ENCODE measurements at places on chromosomes 5 and 9.

DNA sequence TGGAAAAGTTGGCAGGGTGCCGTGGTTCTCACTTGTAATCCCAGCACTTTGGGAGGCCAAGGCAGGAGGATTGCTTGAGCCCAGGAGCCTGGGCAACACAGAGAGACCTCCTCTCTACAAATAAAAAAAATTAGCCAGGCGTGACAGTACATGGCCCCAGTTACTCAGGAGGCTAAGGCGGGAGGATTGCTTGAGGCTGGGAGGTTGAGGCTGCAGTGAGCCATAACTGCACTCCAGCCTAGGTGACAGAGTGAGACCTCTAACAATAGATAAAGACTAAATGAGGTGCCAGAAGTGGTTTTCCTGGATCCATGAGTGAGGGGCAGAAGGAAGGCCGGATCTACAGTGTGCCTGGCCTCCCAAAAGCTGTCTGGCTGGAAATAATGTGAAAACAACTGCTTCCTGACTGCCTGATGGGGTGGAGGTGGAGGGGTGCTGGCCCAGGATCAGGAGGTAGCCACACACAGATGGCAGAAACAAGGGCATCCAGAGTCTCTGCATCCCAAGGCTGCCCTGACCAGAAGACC lies 4.1 kb downstream of the SHB start:
- DNase-seq = no peak

DNA sequence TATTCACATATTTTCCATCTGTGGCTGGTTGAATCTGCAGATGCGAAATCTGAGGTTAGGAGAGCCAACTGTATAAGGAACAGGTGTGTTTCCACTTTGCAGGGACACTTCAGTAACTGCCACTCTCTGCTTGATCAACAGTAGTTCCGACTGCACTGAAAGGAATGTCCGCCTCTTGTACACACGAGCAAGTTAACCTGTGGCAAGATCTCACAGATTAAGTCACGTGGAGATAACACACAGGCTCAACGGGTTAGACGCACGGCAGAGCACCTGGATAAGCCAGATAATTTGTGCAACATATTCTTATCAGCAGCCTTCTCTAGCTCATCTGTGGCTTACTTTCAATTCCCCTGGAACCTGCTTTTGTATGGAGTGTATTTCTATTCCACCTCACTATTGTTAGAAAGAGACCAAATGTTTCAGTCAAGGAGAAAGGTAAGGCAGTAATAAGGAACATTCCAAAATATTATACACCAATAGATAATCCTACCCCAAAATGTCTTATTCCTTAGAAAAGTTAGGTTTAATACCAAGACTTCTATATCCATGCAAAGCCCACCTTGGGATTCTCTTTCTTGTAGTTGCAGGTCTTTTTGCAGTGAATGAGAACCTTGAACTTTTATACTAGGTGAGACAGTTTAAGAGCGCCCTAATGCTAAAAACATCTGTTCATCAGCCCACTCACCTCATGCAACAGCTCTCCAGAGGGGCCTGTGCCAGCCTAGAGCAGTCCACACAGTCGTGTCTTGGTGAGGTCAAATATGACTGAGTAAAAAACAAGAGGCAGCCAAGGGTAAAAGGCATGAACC lies 6.5 kb upstream of the C9 start:
- no peak for DNase-seq

DNA sequence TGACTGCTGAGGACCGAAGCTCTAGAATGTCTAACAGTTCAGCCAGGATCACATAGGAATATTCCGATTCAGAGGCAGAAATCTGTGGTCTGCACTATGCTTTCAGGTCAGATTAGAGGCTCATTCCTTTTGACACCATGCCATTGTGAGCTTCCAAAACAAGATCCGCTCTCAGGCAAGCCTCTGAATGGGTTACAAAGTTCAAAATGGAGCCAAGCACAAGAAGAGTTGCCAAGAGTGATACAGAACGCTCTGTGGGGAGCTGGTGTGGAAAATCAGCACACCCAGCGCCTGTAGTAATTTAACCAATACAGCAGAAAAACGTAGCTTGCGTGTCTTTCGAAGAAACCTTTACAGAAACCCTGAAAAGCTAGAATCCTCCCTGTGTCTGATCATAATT lies 33.3 kb upstream of the FAT2 start:
- no peak for DNase-seq

- DNase-seq = no peak
These were observed 22.3 kb downstream of the CTXN3 start for GRCh38 chr5:127671218-127671617.

GRCh38 chr5:178387061-178387855 lies 154.7 kb upstream of the PHYKPL start:
- DNase-seq = no peak

GRCh38 chr9:94718936-94719335 lies 7.6 kb upstream of the AOPEP start:
- no peak for DNase-seq

- DNase-seq = no peak
These were observed 42.9 kb downstream of the FEM1C start for GRCh38 chr5:115501464-115502210.

DNA sequence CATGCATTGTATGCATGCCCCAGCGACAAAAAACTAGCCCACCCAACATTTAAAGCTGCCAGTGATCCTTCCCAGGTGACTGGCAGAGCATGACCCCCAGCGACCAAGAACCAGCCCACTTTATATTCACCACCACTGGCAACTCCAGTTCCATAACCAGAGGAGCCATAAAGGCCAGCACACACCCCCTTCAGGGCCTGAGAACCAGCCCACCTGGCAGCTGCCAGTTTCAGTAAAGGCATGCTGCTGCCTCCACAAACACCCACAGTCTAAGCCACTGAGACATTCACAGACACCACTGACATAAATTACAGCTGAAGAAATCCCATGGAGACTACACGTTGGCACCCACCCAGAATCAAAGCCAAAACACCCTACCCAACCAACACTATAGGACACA lies 46.9 kb upstream of the RGS7BP start:
- no peak for DNase-seq

DNA sequence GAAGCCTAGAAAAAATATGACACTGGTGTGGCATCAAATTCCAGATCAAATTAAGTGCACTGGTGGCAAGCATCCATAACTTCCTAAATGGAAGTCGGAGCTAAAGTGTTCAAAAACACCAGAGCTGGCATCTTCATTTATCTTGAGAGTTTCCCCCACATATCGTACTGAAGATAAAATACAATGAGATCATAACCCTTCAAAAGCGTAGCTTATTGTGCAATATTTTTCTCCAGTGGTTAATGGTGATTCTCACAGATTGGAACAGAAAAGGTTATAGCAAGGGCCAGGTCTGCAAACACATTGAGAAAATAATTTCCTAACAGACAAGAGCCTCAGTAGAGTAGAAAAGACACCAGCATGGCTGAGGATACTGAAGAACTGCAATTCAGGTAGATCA lies 147.6 kb downstream of the SEMA5A start:
- no peak for DNase-seq

DNA sequence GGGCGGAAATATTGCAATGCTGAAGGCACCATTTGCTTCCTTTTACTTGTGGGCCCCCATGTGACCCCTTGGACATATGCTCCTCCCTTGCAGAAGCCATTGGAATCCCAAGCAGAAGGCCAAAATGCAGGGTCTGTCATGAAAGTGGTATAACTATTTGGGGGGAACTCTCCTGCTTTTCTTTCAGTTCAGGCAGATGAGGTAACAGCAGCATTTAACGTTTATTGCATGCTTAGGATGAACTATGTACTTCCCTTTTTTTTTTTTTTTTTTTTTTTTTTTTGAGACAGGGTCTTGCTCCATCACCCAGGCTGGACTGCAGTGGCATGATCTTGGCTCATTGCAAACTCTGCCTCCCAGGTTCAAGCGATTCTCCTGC lies 7.8 kb downstream of the FOXI1 start:
- DNase-seq = no peak

DNA sequence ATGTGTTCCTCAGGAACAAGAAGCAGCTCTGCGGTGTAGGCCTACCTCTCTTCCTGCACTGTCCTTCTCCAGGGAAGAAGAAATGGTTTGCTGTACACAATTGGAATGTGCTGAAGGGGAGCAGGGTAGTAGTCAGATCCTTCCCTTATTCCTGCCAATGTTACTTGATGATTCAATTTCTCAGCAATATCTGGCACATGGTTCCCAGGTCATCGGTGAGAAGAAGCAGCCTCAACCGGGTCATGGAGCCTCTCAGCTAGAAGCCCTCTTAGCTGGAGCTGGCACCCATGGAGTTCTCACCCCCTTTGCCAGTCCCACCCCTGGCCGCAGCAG lies 36.9 kb downstream of the ACTBL2 start:
- DNase-seq = no peak

DNA sequence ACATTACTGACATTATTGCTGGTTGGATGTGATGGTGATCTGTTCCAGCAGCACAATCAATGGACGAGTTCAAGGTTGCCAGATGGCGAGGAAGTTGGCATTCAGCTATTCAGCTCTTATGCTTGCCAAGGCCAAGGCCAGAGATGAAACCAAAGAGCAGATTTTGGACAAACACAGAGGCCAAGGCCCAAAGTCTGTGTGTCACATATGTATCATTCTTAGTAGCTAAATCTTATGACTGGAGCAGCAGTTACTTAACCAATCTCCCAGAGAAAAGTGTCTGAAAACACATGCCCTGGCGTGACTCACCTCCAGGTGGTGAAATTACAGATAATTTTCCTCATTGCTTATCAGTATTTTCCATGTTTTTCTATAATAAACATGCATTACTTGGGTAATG lies 189.0 kb upstream of the EGFLAM start:
- DNase-seq = no peak

GRCh38 chr5:157828105-157828943 lies 30.6 kb downstream of the CLINT1 start:
- DNase-seq = no peak

DNA sequence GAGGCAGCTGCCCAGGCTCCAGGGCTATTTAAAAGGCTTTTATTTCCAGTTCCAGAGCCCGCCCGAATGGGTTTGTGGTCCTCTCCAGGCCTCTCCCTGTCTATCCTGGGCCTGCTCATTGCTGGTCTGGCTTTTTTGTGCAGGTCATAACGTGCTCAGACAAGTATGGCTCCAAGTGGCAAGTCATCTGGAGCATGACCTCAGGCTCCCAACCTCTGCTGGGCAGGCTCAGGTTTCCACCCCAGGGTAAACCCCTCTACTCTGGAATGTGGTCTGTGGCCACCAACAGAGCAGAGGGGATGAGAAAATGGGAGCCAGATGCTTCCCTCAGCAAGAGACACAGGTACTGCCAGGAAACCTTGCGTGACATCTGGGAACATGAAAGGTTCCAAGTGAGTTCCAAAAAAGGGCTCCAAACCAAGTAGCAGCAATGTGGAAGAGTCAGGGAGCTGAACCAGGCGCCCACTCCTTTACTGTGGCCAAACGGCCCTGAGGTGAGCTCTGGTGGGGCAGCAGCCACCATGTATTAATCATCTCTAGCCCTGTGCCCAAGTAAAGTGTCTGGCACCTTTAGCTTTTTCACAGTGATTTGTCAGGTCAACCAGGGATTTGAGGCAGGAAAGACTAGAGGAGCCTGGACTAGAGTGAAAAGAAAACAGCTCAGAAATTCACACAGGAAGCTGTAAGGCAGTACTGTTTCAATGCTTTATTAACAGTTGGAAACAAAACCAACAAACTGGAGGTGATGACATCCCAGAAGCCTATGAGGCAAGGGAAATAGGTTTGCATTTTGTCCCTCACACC lies 25.7 kb downstream of the PCDHGC5 start:
- DNase-seq = no peak

- no peak for DNase-seq
These were observed 30.0 kb upstream of the STOM start for GRCh38 chr9:121399883-121400607.

- no peak for DNase-seq
These were observed 60.8 kb downstream of the EBF1 start for GRCh38 chr5:159038907-159039306.

DNA sequence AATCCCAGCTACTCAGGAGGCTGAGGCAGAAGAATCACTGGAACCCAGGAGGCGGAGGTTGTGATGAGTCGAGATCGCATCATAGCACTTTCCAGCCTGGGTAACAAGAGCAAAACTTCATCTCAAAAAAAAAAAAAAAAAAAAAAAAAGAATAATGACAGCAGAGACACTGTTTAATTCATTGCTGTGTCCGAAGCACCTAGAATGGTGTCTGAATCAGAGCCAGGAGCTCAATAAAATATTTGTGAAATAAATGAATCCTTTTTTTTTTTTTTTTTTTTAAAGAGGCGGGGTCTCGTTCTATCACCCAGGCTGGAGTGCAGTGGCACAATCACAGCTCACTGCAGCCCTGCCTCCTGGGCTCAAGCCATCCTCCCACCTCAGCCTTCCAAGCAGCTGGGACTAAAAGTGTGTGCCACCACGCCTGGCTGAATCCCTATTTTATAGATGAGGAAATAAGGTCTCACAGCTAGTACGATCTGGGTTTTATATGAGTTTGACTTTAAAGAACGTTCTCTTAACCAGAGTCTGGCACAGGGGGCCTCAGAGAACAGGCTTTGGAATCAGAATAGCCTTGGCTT lies 47.8 kb downstream of the THOC3 start:
- no peak for DNase-seq

DNA sequence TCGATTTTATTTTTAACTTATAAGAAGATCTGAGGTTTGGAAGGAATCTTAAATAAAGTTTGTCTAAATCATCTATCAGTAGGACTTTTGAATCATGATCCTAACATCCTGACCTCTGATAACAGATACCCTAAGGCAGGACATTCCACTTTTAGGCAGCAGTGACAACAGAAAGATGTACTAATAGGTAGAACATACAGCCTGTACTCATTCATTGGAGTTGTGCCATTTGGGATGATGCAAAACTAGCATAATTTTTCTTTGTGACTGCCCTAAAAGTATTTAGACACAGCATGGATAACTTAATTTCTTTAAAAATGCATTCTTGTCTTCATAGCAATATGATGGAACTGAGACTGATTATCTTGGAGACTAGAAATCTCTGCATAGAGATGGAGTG lies 39.7 kb downstream of the CDC42SE2 start:
- DNase-seq = no peak

DNA sequence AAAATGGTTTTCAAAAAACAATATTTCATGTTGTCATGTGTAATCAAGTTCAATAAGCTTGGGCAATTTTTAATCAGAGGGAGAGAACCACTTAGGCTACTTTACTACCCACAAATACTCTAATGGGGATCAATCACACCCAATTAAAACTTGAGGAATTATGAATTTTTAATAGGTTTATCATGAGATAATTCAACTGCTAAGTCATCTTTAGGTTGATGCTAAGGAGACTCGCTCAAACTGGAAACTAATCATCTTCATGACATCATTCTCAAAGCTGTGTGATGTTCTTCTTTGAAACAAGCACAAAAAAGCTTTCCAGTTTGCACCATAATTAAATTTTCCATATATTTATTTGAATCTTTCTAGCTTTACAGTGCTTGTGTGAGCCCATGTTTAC lies 867.5 kb downstream of the MAT2B start:
- DNase-seq = no peak

GRCh38 chr9:92058026-92058425 lies 57.2 kb downstream of the SPTLC1 start:
- DNase-seq = no peak

Data from activated T-cell treated with anti-CD3 and anti-CD28 coated beads for 24 hours (primary cell).